ENCODE measurements at places on chromosomes 5 and 9. TPM values are rescaled to one million over a fixed set of nuclear protein-coding genes. Genes with fewer than 3 reads are reported as not detected.

DNA sequence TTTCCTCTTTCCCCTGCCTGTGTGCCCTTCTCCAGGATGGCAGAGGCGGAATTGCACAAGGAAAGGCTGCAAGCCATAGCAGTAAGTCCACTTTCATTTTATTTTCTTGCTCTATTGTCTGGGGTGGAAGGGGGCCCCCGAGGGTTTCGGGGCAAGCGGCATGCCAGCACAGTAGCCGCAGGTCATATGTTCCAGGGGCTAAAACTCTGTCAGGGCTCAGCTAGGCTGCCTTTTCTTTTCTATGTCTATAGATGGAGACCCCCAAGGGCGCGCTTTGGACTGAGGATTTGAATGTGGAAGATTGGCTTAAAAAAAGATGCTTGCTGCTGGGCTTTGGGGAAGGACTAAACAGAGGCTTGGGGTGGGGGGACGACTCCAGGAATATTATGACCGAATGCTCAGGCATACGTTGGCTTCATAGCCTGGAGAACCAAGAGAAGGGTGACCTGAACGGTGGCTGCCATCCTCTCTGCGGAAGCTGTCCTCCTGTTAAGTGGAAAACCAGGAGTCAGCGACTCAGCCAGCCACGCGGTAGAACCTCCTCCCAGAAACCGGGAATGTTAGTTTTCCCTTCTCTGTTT is 545 bp downstream of the PALM2AKAP2 start:
- DNase-seq, result no peak

GRCh38 chr9:130172858-130173665 is 858 bp downstream of the NCS1 start:
- peak; percentile 42 for DNase-seq

GABRA1 gene
- polyA plus RNA-seq, result not detected

- no peak for DNase-seq
Observed at GRCh38 chr5:1185629-1186350, 15.6 kb upstream of the SLC6A19 start.

- DNase-seq, result no peak
Observed at GRCh38 chr5:77391240-77391765, 100.8 kb downstream of the WDR41 start.
